ENCODE measurements at places on chromosomes 3 and 15.
A peak's percentile ranks its signal among the peaks of the same experiment; 100 is the strongest.

DNA sequence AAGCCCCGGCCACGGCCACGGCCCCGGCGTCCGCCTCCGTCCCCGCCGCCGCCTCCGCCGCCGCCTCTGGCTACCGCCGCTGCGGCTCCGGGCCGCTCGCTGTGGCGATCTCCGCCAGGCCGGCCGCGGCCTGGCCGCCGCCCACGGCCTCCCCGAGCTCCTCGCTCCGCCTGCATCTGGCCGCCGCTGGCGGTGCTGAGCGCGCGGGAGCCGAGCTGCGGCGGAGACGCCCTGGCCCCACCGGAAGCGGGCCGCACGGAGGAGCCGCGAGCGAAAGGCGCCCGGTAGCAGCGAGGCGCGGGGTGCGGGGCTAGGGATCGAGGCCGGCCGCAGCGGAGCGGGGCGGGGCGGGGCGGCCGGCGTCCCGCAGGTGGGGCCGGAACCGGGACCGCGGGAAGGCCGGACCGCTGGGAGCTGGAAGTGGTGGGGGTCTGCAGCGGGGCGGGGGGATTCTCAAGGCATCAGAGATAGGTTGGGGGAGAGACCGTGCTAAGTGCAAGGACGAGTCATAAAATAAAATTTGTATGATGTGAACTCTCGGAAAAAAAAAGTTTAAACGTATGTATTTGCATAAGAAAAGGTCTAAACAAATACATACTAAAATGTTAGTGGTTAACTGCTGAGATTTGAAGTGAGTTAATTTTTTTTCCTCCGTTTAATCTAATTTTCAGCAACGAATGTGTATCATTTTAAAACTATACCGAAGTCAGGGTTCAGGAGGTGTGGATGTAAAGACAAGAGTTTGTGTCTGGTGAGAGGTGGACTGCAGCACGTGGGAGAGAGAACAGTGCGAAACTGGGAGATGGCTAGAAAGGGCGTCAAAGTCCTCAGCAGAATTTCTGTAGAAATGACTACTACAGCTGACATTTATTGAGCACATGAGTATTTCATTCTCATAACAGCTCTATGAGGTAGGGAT, at the start of gene AVEN:
AVEN (minus strand) TSS at position 334 of the 919 bp plus-strand sequence; CDS start at position 176, 158 bp downstream.
- peak; percentile 37 for DNase-seq

DNA sequence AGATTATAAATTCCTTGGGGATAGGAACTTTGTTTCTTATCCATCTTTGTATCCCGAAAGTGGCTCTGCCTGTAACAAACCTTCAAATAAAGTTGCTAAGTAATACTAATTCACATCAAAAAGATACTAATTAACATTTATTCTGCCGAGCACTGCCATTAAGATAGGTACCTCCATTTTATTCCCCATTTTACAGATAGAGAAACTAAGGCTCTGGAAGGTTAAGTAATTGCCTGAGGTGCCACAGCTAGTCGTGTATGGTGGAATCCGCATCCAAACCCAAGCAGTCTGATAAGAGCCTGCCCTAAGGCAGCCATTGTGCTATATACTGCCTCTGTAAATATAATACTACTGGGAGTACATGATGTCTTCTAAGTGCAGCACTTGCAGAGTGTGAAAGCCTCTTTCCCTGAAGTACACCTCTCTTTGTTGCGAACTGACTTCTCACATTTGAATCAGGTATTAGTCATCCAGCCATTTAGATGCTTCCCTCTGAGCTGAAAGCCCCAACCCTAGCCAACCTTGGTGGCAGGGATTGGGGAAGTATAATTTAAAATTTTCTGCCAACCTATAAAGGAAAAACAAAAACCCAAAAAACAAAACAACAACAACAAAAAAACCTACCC, 78.5 kb upstream of the CHD2 start:
- no peak for DNase-seq

- DNase-seq = no peak
Measured at GRCh38 chr3:138036572-138036971, 26.6 kb downstream of the CLDN18 start.

DNA sequence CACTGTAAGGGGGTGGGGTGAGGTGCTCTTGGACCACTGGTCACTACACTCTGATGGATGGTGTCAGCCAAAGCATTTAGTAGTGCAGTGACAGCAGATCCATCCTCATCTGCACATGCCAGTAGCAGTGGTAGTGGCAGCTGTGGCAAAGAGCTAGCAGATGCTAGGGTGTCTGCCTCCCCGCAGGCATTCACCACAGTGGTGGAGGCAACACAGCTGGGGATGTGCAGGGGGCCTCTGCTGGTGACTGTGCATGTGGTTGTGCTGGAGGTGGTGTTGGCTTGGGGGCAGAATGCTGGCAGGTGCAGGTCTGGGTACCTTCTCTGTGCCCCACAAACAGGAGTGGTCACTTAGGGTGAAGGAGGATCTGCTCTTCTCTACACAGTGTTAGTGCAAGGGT, 19.4 kb upstream of the DCUN1D1 start:
- DNase-seq = no peak

DNA sequence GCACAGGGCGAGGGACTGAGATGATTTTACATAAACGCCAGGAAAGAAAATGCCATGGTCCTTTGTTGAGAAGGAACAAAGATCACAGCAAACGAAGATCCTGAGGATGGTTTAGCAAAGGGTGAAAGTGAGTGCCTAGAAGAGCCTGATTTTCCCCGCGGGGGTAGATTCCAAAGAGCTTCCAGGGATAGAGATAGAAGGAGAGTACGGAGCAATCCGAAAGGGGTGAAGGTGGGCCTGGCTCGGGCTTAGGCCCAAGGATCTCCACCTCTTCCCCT, 977 bp downstream of the CDC25A start:
- DNase-seq = no peak

DNA sequence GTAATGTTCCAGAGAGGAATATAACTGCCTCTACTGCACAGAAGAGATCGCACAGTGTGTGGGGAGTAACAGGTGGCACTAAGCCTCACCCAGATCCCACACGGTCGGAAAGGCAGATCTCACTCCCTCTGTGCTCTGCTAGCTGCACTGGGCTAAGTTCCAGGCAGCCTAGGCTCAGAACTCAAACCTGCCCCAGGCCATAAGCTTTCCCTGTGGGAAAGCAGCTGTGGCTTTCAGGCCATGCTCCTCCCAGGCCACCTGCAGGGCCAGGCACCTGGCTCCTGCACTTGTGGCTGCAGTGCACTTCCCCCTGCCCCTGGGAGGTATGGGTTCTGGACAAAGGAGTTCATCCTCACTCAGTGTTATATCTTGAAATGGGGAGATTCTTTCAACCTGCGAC, 27.5 kb downstream of the PCCB start:
- DNase-seq = no peak

GRCh38 chr3:63979093-63979885, 44.0 kb downstream of the PSMD6 start:
- DNase-seq = no peak

DNA sequence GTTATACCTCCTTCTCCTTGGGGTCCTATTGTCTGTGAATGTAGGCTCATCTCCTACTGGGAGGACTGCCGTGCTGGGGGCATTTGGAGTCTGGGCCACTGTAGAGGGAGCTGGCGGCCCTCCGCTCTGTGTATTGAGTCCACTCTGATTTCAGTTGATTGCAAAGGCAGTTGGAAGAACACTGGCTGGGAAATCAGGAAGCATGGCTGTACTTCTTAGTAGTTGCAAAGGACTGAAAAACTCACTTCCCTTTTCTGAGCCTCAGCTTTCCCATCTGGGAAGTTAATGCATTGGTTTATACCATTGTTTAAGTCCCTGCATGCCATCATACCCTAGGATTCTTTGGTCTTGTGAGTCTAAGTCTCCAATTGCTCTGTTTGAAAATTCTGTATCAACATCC, 46.7 kb downstream of the TMED3 start:
- no peak for DNase-seq

All from stimulated activated CD8-positive, alpha-beta memory T cell treated with anti-CD3 and anti-CD28 coated beads, Interleukin-2, amount 100 ng/mL, for 1 hour (primary cell).